ENCODE measurements at places on chromosomes 13 and 19. TPM values are rescaled to one million over a fixed set of nuclear protein-coding genes. Genes with fewer than 3 reads are reported as not detected.

Gene GZMM
- not detected for total RNA-seq

Gene ZNF835
- total RNA-seq = 0.05 TPM

DNA sequence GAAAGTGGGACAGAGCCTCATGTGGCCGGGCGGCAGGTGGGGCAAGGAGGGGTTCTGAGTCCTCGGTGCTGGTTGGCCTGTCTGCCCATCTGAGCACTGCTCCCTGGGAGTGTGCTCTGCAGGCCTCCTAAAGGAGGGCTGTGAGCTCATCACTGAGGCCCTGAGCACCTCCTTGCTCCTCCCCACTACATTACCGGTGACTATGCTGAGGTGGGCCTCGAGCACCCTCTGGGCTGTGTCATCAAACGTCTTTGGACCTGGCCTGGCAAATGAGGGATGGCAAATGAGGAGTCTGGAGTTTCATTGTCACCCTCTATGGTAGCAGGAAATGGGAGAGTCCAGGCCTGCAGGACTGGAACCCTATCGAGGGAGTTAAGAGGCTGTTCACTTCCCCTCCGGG is 38.8 kb upstream of the ZNF429 start:
- no peak for DNase-seq

DNA sequence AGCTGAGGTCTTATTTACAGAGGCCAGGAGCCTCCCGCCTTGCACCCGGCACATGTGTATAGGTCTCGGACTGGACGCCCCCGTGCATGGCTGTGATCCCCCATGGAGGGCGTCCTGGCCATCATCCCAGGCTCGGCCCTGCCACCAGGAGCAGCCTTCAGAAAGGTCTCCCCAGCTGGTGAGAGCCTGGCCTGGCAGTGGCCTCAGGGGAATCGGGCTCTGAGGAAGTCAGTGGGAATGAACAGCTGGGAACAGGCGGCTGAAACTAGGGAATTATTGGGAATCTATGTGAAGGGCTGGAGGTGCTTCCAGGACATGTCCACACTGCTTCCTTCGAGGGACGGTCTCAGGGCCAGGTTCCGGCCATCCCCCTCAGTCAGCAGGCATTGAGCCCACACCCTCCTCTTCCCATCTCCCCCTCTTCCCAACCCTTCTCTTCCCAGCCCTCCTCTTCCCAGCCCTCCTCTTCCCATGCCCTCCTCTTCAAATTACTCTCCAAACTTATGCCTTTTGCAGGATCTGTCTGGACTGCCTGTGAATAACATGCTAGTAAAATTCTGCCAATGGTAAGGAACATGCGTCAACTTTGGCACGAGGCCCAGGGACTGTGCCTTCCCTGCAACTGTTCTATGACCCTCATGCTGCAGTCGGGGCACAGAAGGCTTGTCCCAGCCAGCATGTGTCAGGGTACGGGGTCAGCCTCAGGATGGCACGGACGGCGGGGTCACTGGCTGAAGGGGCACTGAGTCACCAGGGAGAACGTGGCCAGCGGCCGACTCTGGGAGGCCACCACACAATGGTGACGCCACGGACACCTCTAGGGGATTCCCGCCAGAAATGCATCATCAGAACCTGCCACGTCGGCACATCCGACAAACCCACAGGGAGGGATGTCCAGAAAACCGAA is 24.2 kb upstream of the C13orf46 start:
- DNase-seq = no peak

GRCh38 chr19:3481241-3482090 is 1.1 kb upstream of the SMIM24 start:
- no peak for DNase-seq

DNA sequence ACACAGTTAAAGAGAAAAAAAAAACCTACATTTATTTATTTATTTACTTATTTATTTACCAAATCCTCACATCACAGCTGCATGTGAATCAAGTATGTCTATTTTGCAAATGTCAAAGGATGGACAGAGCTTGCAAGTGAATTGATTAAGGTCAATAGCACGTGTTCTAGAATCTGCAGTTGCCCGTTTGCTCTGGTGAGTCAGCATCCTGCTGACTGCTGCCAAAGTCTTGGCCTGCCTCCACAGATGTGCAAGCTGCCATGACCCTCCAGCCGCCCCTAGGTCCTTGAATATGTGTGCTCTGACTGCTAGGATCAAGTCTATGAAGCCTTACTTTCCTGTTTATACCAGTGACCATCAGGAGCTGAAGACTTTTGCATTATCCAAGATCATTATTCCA is 320.6 kb downstream of the GPC5 start:
- DNase-seq = peak; percentile 82

DNA sequence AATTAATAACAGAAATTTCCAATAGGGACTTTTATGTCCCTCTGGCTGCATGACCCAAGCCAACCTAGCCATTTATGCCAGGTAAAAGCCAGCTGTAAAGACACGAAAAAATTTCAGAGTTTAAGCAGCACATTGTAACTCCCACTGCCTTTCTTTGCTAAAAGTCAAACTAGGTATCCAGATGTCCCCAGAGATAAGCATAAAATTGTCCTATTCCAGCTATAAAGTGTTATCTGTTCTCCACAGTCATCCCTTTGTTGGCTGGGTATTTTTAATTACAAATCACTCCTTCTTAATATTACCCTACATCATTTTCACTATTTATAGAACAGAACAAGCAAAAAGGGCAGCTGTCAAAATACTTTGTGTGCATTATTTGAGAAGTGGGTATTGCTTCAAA is 3.2 kb upstream of the ZNF154 start:
- no peak for DNase-seq

Measured in HT1080 (cell line).